ENCODE measurements at places on chromosomes 1 and 21.

GRCh38 chr1:166040202-166040997 is 126.4 kb downstream of the FAM78B start:
- DNase-seq: no peak

DNA sequence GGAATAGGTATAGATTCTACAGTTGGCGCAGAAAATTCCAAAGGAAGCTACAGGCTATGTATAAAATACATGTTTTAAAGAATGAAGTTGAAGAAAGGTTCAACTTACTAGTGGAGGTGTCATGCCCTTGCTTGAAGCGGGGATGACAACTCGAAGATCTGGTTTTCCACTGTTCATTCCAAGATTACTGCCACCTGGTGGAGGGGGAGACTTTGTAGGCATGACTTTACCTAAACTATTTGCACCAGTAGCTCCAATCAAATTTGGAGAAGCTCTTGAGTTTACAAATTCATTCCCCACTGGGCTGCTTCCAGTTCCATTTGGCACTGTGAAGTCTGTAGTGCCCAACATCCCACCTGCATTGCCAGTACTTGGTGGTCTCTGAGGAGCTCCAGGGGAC is 81.7 kb downstream of the AXDND1 start:
- peak; percentile 35 for DNase-seq

DNA sequence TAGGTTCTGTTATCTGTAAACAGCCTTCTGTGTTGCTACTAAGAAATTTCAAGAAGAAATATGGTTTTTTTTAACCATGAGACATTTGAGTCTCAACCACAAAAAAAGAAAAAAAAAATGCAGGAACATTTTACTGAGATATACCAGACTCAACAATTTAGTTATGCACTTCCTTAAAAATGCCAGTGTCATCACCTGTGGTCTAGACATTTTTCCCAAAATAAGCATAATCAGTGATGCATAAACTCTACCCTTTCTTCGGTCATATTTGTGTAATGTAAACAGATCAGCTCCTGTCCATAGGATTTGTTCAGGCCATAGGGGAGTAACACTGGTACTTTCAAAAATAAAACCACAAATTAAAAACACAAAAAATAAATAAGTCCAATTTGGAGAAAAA is 122.6 kb upstream of the TNFSF4 start:
- peak; percentile 32 for DNase-seq

DNA sequence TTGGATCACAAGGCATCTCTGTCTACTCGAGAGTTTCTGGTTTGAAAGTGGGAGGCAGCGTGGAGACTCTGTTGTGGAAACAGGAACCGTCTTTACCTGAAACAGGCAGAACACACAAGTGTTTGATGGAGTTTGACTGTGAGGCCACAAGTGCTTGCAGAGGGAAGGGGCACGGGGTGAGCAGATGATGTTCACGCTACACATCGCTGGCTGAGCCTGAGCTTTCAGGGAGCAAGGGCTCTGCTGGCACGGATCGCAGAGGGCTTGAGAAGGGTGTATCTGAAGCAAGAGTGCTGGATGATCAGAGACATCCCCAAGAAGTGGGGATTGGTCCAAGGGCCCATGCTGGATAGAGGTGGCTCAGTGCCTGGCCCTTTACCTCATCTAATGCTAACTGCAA is 59.3 kb downstream of the IGSF21 start:
- DNase-seq: no peak

DNA sequence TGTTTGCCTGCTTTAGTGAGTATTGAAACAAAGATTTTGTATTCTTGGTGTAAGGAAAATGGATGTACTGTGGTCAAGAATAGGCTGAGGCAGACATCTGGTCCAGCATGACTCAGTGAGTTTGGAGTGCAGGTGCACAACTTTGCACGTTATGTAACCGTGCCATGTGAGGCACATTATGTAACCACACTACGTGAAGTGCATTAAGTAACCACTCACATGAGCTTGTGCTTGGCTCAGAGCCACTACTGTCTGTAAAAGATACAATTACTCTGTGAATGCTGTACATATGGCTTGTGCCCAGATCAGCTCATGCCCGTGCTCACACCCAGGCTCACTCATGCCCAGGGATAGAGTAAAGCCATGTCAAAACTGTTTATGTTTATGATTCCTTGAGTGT is 216.8 kb downstream of the CTH start:
- DNase-seq: no peak

- no peak for DNase-seq
These were observed 16.3 kb upstream of the PEF1 start for GRCh38 chr1:31660871-31661455.

GRCh38 chr1:244150665-244151064 is 99.6 kb downstream of the ZBTB18 start:
- DNase-seq: no peak

DNA sequence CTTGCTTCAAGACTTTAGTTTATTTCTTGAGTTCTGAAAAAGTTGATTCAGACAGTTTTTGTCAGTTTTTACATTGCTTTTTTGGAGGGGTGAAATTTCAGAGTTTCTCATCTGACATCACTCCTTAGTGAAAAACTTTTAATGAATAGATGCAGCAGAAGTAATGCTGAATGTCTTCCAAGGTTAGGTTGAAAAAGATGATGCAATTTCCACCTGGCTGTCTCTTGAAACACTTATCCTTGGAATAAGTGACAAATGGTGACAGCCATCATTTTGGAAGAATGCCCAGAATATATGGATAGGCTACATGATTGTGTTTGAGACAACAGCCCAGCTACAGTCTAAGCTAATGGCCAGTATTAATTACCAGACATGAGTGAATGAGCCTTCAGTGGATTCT is 140.8 kb downstream of the ZNF644 start:
- DNase-seq: no peak

DNA sequence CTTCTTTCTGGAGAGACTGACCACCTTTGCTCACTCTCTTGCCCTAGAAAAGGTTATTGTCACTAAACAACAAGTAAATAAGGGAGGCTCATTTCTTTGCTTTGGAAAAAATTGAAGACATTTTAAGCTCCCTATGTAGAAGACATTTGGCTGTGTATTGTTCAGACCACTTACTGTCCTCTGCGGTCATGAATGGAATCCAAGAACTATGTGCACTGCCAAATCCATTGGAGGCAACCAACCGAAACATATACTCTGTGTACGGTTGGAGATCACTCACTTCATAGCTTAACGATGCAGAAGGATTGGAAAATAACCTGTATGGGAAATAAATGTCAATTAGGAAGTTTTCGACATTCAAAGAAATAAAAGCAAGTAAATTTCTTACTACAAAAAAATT is 332.8 kb downstream of the KCTD3 start:
- no peak for DNase-seq

GRCh38 chr1:145975216-145975615 is 10.7 kb downstream of the POLR3GL start:
- no peak for DNase-seq

DNA sequence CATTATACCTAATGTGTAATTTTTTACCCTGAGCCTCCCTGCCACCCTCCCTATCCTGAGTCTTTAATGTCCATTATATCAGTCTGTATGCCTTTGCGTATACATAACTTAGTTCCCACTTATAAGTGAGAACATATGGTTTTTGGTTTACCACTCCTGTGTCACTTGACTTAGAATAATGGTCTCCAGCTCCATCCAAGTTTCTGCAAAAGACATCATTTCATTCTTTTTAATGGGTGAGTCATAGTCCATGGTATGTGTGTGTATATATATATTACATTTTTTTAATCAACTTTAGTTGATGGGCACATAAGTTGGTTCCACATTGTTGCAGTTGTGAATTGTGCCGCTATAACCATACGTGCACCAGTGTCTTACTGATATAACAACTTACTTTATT is 477.1 kb upstream of the NEGR1 start:
- no peak for DNase-seq

DNA sequence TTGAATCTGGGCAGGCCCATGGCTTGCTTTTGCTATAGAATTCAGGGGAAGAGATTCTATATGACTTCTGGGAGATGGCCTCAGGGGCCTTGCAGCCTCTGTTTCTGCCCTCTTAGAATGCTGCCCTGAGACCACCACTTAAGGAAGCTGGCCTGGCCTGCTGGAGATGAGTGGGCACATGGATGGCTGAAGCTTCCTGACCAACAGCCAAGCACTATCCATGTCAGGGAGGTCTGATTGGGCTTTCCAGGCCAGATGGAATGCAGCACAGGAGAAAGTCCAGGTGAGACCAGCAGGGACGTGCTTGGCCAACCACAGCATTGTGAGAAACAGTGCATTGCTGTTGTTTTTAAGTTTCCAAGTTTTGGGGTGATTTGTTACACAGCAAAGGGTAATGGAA is 308.1 kb downstream of the PTPRU start:
- no peak for DNase-seq

- no peak for DNase-seq
These were observed 29.1 kb downstream of the IGFN1 start for GRCh38 chr1:201219481-201220387.

GRCh38 chr1:29532751-29533150 is 296.4 kb downstream of the PTPRU start:
- no peak for DNase-seq

All from NB4 (cell line).